ENCODE measurements at places on chromosomes 7 and 10.

DNA sequence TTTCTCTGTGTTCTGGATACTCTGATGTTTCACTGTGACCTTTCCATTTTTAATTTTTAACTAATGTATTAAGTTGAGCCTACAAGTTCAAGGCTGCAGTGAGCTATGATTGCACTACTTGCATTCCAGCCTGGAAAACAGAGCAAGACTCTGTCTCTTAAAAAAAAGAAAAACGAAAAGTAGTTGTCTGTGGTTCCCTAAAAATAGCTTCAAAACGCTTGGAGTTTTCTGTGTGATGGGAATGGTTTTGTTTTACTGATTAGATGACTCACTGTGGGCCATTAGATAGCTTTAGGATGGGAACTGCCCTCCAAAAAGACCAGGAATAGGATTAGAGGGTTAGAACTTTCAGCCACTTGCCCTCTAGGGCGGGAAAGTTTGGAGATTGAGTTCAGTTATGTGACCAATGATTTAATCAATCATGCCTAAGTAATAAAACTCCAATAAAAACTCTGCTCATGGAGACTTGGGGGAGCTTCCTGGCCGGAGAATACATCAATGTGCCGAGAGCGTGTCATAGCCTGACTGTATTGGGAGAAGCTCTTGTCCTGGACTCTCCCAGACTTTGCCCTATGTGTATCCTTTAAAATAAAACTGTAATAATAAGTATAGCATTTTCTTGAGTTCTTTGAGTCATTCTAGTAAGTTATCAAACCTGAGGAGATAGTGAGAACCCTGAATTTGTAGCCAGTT is 147.1 kb downstream of the LYZL1 start:
- no peak for DNase-seq

- DNase-seq, result no peak
Measured at GRCh38 chr7:130970696-130971095, 236.7 kb upstream of the KLF14 start.

GRCh38 chr10:117552156-117552631 is 9.6 kb downstream of the EMX2 start:
- DNase-seq, result peak; percentile 88

- no peak for DNase-seq
Measured at GRCh38 chr10:102613286-102613685, 31.0 kb upstream of the TRIM8 start.

- DNase-seq, result no peak
Measured at GRCh38 chr7:28243861-28244260, 63.3 kb upstream of the JAZF1 start.

Data from neural progenitor cell (in vitro differentiated cells).